ENCODE measurements at places on chromosomes 1 and 21.

DNA sequence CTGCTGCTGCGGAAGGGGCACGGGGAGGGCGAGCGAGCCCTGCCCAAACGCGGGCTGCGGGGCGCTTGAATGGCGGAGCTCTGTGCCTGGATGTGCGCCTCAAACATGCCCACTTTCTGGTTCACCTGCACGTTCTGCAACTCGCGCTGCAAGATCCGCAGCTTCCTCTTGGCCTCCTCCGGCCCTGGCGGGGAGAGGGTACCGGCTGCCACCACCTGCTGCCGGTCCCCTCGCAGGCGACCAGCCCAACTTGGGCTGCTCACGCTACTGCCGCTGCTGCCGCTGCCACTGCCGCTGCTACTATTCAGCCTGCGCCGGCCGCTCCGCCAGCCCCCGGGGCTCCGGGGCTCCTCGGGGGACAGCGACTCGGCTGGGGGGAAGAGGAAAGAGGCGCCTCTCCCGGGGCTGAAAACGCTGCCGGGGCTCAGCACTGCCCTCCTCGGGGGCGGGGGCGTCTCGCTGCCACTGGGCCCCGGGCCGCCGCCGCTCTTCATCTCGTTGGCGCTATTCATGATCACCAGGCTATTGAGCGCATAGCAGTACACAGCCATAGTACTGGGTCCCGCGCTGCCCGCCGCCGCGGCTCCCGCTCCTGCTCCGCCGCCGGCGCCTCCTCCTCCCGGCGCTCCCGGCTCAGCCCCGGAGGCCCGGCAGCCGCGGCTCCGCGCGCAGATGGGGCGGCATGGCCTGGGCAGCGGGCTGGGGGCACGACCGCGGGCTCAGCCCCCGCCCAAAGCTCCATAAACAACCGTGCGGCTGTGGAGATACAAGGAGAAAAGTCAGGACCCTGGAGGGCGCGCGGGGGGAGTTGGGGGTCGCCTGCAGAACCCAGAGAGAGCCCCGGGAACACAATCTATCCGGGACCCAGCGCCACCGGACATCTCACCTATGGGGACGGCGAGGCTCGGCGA is 1.9 kb downstream of the ITPKB start:
- DNase-seq: no peak

DNA sequence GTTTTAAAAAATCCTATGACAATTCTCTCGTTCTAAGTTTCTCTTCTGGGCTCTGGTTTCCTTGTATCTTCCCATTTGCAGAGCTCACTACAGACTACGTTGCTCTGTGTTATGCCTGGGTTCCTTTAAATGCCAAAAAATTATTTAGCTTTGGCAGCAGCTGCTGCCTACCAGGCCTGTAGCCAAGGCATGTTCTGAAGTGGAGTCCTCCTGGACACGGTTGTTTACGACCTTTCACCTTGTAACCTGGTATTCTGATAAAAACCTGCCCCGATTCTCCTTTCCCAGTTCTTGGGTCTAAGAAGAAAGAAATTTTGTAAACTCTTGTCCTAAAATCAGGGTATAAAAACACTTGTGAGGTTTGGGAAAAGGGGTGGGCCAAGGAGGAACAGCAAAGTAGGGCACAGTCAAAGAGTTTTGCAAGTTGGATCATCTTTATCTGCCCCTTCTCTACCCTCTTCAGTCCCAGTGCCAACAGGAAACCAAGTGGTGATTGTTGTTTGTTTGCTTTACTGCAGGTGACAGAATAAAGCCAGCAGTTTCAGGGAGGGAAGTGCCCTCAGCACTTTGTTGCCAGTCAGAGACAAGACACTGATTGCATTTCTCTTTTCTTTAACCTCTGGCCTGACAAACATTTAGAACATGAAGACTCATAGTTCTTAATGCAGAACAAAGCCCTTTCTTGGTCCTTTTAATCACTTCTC is 3.1 kb upstream of the TXNIP start:
- no peak for DNase-seq

- no peak for DNase-seq
Observed at GRCh38 chr1:205563927-205564441, 59.5 kb downstream of the CDK18 start.

DNA sequence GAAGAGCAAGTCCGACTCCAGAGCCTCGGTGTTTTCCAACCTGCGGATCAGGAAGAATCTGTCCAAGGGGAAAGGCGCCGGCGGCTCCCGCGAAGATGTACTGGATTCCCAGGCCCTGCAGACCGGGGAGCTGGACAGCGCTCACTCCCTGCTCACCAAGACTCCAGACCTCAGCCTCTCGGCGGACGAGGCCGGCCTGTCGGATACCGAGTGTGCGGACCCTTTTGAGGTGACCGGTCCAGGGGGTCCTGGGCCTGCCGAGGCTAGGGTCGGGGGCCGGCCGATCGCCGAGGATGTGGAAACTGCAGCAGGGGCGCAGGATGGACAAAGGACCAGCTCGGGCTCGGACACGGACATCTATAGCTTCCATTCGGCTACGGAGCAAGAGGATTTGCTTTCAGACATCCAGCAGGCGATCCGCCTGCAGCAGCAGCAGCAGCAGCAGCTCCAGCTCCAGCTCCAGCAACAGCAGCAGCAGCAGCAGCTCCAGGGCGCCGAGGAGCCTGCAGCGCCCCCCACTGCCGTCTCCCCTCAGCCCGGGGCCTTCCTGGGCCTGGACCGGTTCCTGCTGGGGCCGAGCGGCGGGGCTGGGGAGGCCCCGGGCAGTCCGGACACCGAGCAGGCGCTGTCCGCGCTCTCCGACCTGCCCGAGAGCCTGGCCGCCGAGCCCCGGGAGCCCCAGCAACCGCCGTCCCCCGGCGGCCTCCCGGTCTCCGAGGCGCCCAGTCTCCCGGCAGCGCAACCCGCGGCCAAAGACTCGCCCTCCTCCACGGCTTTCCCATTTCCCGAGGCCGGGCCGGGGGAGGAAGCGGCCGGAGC is 827 bp downstream of the FMN2 start:
- no peak for DNase-seq

GRCh38 chr1:118826669-118827068 is 161.5 kb downstream of the TBX15 start:
- no peak for DNase-seq

GRCh38 chr1:173573596-173573995 is 29.3 kb downstream of the SLC9C2 start:
- DNase-seq: no peak

DNA sequence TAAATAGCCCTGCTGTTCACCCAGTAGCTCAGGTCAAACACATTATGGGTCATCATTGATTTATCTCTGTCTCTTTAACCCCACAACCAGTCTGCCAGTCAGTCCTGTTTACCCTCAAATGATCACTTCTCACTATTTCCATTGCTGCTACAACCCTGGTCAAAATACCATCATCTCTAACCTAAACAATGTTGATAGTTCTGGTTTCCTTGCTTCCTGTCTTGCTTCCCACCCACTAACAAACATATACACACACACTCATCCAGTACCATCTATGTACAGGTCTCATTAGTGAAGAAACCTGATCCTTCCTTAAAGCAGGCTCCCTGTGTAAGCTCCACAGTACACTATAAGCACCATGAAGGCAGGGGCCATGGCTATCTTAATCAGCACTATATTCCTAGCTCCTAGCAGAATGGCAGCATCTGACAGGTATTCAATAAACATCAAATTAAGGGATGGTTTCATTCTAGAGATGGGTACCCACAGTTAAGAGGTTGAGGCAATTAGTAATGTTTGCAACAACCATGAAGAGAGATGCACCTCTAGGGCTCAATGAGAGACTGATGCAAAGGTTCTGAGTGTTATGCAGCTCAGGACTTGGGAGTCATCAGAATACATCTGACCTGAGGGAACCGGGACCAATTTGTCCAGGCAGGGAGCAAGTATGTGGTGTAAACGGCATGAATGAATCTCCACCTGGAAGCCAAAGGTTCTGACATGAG is 10.0 kb upstream of the TGFBR3 start:
- DNase-seq: no peak

GRCh38 chr1:206705191-206705590 is 20.5 kb downstream of the MAPKAPK2 start:
- no peak for DNase-seq

DNA sequence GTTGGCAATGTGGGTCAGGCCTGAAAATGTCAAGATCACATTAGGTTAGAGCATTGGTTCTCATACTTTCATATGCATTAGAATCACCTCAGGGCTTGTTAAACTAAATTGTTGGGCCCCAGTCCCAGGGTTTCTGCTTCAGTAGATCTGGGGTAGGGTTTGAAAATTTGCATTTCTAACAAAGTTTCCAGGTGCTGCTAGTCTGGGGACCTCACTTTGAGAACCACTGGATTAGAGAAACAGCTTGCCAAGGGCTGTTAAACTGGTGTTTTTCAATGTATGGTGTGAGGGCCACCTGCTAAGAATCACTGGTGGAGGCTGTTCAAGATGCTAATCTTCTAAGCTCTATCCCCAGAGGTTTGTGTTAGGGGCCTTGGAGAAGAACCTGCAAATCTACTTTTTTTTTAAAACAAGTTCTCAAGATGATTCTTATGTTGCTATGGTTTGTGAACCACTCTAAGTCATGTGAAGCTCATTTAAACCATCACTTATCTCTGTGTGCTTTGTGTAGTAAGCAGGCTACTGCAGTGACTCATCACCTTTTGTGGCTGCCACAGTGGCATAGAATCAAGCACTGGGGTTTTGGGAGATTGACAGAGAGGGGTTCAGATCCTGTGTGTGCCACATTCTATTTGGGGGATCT is 152.2 kb downstream of the S1PR1 start:
- no peak for DNase-seq

DNA sequence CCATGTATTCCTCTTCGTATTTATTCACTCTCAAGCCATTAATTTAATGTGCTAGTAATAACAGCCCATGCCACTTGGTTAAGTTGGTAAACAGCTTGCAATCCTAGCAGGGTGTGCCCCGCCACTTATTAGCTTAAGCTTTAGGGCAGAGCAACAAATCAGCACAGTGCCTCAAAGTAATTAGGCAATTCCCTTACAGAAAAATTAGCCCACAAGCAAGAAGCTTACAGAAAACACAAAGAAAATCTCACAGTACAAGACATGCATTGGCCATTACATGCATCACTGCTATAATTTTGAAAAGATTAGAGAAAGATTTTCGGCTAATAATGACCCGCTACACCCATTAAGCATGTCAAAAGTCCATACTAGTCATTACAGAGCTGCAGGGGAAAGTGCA is 47.6 kb downstream of the TGFB2 start:
- no peak for DNase-seq

DNA sequence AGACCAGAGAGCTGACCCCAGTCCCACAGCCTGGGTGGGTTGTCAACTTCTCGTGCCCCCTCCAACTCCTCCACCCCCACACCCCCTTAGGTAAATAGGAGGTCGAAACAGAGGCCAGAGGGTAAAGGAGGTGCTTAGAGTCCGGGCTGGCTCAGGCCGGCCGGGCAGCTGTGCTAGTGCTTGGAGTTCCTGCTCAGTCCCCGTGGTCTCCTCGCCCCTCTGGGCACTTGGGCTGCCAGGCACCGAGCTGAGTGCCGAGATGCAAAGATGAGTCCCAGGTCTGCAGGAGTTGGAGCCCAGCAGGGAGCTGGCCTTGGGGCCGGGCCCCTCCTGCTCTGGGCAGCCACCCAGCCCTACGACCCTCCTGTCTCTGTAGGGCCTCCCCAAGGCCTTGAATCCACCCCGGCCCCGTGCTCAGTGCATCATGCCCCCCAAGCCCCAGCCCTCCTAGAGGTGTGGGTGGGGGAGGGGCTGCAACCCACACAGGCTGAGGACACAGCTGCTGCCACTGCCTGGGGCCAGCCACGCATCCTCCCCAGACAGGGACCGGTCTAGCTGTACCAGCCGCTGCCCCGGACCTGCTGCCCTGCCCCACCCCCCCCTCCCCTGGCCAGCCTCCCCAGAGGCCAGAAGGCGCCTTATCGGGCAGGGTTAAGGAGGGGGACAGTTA is 1.9 kb downstream of the SMIM1 start:
- DNase-seq: no peak

- no peak for DNase-seq
Observed at GRCh38 chr1:85404408-85404807, 60.6 kb downstream of the DDAH1 start.

DNA sequence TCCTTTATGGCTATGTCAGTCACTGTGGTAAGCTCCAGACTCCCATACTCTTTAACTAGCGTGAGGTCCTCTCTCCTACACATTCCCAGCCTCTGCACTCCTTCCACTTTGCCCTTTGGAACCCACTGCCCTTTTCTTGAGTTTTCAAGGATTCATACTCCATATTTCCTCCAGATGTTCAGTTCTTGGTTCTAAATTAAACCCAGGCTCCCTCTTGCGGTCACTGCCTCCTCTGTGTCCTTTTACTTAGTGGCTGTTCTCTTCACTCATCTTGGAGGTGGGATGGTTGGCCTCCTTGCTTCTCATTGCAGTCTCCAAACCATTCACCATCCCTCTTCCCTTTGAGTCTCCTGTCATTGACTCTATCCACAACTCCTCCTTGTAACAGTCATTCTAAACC is 208.1 kb downstream of the TGFB2 start:
- no peak for DNase-seq

DNA sequence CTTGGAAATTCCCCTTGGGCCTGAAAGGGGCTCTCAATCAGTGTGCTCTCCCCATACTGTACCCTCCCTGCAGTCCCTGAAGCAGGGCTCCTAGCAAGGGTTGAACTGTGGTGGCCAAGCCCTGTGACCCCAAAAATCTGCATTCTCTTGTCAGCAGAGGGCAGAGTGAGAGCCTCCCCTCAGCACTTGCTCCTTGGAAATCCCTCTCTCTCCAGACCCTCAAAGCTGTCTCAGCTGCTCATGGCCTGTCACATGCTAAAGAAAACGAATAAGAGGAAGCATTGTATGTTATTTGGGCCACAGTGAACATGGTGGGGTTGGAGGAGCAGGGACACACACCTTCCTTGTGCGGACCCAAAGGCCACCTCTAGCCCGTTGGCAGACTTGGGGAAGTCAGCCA is 47.2 kb upstream of the SYNC start:
- no peak for DNase-seq

DNA sequence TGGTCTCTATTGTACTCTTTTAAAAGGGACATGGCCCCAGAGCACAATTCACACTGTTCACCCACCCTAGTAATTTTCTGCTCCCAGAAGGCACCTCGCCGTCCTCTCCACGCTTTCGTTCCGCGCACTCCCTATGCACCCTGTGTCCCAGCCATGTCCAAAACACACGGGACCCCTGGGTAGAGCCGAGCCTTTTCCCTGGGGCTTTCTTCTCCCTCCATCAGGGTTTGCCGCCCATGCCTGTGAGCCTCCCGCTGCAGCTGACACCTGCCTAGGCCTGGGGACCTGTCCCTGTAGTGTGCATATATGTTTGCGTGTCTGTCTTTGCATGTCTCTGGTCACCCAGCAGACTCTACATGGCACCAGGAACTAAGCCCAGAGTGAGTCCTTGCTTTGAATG is 302.7 kb downstream of the PCP4 start:
- no peak for DNase-seq

- no peak for DNase-seq
Observed at GRCh38 chr21:8988696-8989095, 1532.7 kb upstream of the TPTE start.
